ENCODE measurements at places on chromosomes 7 and 10. TPM values are rescaled to one million over a fixed set of nuclear protein-coding genes. Genes with fewer than 3 reads are reported as not detected.

DNA sequence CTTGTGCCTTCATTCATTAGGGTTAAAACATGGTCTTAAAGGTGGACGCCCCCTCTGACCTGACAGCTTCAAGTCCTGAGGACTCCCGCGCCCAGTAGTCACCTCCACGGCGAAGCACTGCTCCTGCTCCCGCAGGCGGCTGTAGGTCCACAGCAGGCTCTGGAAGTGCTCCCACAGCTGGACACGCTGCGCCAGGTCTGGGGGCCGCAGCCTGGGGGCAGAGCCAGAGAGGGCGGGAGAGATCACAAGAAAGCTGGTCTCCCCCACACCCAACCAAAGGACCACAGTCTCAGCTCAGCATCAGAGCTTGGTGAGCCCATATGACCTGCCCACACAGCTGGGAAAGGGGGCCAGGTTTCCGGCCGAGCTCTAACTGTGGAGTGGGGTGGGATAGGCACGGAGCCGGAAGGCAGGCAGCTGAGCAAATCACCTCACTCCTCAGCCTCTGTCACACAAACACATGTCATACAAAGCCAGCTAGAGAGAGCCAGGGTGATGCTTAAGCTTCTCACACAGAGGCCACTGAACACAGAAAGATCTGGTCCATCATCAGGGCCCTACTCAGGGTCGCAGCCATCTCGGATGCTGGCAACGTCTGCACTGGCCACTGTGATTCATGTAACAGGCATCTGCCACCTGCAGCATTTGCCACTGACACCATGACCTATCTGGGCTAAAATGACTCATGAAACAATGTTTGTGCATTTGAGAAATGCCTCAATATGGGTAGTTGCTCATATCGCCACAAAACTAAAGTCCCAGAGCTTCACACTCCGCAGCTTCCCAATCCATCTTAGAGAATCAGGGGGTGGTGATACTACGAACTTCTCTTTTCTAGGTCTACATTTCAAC is 12.6 kb downstream of the HPS1 start:
- no peak for DNase-seq

SFMBT2 gene
- total RNA-seq, result 21.5 TPM

KCNH2 gene
- 0.17 TPM for total RNA-seq

DNA sequence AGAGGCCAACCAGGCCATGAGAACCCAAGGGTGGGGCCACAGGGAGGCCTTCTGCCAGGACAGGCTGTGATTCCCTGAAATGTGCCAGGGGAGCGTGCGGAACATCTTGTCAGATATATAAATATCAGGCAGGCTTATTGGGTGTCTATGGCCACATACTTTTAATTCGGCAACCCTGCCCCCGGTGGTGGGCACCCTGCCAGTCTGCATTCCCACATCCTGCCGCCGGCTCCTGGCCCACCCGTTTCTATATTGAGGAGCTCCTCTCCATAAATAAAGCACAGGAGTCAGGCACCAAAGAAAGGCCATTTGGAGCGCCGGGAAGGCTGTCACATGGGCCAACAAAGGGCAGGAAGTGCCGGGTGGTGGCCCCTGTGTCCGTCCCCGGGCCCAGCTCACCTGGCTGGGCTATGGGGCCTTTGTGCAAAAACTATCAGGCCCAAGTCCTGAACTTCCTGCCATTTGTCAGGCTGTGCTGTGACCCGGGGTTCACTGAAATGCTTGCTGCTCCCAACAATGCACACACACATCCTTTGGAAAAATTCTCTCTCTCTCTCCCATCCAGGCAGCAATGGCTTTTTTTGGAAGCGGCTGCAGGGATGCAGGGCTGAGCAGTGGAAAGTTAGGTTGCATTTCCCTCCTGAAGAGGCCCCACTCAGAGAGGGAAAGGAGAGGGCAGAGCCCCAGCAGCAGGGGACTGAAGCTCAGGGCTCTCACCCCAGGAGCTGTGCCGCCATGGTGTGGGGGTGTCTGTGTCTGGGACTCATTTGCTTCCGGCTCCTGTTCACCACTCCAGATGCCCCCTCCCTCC is 25.0 kb upstream of the PODXL start:
- no peak for DNase-seq

SPAM1 gene
- total RNA-seq, result not detected

DNA sequence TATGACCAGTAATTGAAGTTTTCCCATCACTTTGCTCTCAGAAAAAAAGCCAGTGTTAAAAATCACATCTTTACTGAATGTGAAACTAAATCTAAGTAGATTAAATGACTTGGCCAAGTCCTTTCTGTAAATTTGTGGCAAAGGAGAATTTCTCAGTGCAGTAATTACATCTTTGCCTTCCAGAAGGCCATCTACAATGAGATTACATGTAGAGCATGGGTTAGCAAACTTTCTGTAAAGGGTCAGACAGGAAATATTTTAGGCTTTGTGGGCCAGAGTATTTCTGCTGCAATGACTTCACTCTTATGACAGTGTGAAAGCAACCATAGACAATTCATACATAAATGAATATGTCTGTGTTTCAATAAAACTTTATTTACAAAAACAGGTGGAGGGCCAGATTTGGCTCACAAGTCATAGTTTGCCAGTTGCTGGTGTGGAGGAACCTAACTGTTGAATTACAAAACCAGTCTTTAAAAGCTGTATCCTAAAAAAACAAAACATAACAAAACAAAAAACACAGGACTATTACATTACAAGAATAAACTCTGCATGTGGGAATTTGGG is 191.0 kb downstream of the TAX1BP1 start:
- DNase-seq, result no peak

DNA sequence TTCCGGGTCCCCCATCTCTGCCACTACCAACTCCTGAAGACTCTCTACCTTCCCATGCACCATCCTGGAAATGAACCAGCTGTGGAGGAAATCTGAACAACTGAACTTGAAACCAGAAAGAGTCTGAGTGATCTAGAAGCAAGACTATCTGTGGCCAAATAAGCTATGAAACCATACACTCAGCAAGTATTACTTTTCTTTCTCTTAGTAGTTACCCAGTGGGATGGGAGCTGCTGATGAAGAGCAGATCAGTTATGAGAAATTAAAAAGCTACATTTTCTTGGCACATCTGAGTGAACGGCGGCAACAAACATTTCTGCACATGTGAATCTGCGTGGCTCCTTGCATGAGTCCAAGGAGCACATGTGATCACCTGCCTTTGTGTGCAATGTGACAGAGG is 31.6 kb upstream of the AGK start:
- DNase-seq, result no peak
